Stimulated activated CD8-positive, alpha-beta memory T cell treated with anti-CD3 and anti-CD28 coated beads, Interleukin-15, amount 100 ng/mL, for 24 hours (primary cell): ENCODE measurements at places on chromosomes 2 and 18.

GRCh38 chr2:27182346-27182745 lies 29.5 kb upstream of the ATRAID start:
- DNase-seq, result no peak

DNA sequence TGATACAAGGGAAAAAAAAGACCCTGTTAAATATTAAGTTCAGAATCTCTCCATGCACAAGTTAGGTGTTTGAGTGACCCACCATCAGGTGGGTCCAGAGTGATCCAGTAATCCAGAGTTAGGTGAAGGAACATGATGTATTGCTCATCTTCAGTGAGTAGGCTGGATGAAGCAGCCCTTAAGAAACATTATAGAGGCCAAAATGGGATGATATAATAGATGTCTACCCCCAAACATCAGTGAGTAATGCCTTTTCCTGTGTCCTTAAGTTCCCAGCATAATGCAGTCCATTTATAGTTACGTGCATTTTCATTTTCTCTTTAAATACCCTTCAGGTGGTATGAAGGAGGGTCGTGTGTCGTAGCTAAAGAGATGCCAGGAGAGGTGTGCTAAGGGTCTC lies 89.6 kb downstream of the MAP4K4 start:
- DNase-seq, result no peak

DNA sequence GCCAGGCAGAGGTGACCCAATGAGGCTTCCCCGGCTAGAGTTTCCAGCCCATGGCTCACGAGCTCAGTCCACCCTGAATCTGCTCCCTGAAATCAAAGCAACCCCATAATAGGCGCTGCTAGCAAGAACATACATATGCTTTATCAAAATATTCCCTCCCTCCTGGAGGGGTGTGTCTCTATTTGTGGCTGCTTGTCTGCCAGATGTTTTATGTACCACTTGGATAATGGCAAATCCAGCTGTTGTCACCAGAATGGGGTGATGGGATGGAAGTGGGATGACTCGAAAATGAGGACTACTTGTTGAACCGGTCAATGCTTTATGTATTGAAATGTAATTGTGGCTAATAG lies 152.0 kb downstream of the GALNT14 start:
- no peak for DNase-seq

GRCh38 chr2:54984476-54984875 lies 65.8 kb downstream of the RTN4 start:
- no peak for DNase-seq

DNA sequence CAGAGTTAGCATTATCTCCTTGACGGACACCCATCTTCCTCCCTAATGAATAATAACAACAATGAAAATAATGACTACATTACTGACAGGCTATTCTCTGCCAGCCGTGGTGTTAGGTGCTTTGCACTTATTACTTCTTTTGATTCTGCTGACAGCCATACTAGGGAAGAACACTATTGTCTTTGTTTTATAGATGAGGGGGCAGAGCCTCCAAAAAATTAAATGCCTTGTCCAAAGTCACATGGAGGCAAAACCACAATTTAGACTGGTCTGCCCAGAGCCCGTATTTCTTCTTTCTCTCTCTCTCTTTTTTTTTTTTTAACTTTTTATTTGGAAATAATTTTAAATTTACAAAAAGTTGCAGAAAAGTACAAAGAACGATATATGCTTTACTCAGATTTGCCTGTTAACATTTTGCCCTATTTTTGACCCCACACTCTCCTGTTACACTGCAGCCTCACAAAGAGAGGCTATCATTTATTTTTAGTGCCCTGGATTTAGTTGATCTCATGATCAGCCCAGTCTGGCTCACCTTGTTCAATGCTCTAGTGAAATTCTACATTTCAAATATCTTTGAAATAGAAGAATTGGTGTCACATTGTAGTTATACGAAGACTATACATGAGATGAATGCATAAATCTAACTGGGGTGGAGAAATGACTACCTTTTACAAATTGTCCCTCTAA lies 369.4 kb downstream of the LRRTM1 start:
- no peak for DNase-seq

DNA sequence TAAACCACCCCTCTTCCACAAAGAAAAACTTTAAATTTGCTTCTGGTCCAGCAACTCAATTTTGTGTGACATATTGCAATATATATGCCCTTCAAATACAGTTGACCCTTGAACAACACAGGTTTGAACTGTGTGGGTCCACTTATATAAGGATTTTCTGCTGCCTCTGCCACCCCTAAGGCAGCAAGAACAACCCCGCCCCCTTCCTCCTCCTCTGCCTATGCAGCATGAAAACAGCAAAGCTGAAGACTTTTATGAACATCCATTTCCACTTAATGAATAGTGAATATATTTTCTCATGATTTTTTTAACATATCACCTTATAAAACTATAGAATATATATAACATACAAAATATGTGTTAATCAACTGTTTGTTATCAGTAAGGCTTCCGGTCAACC lies 58.3 kb downstream of the EML4 start:
- no peak for DNase-seq

DNA sequence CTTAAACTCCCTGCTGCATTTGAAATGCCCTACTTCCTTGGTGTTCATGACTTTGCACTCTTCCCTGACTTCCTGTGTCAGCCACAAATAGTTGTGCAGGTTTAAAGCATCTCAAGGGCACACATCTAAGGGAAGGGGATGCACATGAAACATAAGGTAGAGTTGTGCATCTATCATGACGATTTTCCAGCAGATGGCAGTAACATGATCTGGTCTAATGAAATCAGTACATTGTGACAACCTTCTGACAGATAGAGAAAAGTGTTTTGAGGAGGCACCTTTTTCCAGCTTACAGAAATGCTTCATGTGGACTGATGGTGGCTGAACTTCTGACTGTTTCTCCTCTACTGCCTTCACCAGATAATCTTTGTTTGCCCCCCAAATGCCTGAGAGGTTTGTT lies 238.9 kb downstream of the XIRP2 start:
- no peak for DNase-seq

- no peak for DNase-seq
Measured at GRCh38 chr2:174117951-174118930, 130.1 kb downstream of the OLA1 start.

DNA sequence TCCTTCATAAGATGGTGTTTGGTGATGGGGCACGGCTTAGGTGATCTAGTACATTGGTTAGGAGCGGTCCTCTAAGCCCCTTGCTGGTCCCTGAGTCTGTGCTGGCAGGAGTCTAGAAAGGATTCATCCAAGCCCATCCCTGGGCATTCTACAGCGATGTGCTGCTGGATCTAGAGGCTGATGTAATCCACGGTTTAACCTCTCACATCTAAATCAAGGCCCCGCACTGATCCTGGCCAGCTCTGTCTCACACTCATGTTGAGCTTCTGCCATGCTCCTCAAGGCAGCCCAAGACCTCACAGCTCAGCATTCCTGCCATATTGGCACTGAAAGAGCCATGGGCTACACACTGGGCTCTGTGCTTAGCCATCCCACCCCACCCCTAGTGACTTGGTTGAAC lies 664.8 kb downstream of the STK39 start:
- DNase-seq, result no peak

DNA sequence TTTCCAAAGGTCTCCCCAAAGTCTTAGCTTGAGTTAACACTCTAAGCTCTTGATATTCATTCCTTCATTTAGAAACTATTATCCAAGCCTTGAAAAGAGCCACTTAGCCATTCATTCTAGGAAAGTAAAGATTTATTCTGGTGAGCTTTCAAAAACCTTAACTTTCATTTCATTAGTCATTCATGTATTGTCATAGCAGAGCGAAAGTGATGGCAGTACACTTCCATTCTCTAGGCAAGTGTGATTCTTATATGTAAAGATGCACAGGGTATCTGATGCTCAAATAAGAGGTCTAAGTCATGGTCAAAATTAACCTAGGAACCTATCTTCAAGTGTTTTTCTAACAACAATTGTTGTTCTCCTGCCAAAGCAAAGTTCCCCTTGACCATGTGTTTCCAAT lies 553.0 kb upstream of the FANCL start:
- no peak for DNase-seq

- no peak for DNase-seq
Measured at GRCh38 chr2:45833301-45833967, 182.0 kb downstream of the PRKCE start.
